Activated CD8-positive, alpha-beta memory T cell treated with anti-CD3 and anti-CD28 coated beads for 1 hour (primary cell): ENCODE measurements at places on chromosomes 13 and 19.

DNA sequence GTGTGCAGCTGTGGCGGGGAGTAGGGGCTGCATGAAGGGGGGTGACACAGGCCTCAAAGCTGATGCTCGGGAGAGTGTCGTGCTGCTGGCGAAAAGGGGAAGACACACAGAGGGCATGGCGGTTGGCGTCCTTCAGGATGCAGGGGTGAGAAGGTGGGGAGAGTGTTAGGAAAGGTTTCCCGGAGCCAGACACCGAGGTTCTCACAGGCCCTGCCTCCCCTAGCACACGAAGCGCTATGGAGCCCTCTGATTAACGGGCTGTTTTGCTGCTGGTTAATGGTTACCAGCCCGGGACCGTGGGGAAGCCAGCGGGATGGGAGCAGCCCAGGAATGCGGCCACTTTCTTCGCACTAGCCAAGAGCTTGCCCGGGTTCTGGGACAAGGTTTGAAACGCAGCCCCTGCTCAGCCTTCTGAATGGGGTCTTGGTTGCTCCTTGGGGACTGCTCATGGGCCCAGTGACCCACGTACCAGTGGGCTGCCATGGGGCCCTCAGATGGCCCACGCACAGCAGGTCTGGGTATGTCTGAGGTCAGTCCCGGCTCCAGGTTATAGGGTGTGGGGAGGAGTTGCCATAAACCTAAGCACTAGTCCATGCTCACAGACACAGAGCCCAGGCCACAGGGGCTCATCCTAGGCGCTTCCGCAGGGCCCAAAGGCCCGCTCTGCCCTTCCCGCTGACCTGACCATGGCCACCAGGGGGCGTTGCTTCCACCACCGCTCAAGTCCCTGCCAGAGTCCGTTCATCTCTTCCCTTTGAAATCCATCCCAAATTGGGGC is 31.3 kb upstream of the ISYNA1 start:
- peak; percentile 48 for DNase-seq

DNA sequence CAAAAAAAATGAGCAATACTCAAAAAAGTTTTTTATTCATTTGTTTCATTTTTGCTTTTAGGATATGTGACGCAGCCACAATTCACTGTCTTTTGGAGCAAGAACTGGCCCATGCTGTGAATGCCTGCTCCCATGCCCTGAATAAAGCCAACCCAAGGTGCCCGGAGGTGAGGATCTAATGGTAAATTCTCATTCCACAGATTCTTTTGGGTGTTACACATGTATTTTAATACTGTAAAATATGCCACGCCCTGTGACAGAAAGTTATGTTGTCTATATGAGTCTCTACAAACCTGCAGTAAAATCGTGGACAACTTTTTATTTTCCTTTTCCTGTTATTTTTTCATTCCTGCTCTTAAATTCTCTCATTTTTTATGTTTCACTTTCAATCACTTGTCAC is 57.5 kb upstream of the AKAP11 start:
- no peak for DNase-seq

DNA sequence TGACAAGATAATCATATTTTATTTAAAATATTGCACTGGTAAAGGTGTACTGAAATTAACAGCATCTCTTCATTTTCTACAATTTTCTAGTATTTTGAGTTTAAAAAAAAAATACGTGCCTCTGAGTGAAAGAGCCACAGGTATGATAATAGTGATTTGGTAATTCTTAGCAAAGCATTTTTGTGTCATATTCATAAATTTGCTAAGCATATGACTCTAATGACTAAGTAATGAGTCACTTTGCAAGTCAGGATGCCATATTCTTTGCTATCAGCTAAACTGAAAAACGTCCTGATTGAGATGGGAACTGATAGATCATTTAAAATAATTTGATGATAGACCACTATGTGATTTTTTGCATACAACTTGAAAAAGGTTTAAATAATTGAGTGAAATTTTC is 136.1 kb upstream of the IRS2 start:
- no peak for DNase-seq

DNA sequence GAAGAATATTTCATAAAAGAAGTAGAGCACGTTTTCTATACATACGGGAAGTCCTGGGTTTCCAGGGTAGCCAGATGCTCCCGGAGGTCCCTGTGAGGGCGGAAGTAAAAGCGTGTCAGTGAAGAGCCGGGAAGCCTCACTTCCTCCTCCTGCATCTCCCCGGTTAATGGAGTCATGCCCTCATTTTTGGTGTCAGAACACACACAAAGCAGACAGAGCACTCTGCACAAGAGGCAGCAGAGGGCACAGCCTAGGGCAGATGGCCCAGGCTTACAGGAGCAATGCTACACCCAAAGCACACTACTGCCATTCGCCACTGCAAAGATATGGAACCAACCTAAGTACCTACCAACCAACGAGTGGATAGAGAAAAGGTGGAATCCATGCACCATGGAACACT is 94.4 kb downstream of the COL4A1 start:
- no peak for DNase-seq

DNA sequence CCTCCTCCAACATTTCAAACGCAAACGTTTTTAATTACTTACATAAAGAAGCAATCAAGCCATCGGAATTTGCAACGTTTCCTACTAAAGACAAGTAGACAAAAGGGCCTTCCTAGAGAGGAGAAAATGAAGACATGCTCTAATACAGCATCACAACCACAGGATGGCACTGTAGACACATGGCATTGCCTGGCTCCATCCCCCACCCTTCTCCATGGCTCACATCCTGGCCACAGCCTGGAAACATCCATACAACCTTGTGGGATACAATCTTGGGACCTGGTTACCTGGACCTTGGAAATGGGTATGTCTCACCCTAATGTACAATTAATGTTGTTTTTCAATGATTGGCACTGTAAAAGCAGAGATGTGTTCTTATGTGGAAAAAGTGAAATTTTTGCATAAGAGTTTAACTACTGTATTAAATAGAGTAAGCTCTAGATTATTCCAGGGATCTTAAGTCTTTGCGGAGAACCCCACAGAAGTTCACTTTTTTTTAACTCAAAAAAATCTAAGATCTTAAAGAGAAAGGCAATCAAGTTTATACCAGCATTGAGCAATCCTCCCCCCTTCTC is 21.5 kb downstream of the EBPL start:
- DNase-seq, result no peak

DNA sequence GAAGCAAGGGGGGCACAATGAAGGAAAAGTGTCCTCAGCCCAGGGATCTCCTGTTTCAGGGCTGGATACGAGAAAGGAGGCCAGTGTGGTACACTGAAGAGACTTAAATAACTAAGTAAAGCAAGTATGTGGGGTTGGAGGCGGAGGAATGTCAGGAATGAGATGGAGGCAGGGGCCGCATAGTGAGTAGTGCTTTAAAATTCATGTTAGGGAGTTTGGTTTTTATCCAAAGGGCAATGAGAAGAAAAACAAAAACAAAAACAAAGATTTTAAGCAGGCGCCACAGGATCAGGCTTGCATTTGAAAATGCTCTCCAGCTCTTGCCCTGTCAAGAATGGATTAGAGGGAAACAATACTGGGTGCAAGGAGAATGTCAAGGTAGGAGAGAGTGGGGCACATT is 273.4 kb downstream of the DCLK1 start:
- DNase-seq, result no peak

DNA sequence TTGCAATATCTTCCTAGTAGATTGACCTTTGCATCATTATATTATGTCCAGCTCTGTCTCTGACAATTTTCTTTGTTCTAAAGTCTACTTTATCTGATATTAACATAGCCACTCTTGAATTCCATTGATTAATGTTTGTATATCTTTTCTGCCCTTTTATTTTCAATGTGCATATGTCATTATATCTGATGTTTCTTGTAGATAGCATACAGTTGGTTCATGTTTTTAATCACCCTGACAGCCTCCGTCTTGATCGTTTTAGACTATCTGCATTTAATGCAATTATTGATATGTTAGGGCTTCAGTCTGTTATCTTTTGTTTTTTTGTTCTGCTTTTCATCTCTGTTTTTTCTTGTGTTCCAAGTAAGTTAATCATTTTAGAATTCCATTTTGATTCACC is 159.8 kb downstream of the ENOX1 start:
- DNase-seq, result no peak

DNA sequence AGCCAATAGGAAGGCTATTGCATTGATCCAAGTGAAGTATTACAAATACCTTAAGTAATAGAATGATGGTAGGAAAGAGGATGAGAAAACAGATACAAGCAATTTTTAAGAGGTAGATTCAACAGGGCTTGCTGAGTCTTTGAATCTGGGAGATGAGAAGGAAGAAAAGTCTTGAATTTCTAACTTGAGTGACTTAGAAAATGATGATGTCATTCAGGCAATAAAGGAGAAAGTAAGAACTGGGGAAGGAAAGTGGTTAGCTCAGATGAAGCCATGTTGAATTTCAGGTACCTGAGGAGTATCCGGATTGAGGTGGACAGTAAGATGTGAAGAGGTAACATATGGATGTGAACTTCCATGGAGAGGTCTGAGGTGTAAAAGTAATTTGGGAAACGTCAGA is 15.5 kb upstream of the FRY start:
- no peak for DNase-seq

- no peak for DNase-seq
These were observed 7.1 kb upstream of the S1PR2 start for GRCh38 chr19:10238172-10238783.

DNA sequence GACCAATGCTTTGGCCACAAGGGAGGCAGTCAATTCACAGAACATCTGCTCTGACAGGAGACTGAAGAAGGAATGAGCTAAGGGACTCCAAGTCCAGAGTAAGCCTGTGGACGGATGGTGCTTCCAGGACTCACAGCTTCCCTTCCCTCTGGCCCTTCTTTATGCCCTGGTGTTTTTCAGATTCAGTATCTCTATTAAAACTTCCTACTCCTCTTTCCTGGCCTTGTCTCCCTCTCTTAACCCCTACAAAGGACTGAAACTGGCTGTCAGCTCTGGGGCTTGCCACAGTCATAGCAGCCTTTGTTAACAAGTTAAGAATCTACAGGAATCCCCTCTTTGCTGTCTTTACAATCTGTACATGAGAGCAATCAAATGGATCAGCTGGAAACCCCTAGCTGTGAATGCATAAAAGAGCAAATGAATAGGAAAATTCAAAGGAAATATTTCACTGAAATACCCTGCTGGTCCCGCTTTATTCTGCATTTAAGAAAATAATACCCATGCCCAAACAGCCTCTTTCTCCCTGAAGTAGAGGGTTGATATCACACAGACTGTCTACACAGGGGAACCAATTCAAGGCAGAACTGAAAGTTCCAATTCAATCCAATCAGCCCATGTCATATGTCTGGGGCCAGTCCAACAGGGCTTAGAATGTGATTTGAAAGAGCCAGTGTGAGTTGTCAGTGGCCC is 192.3 kb downstream of the MZT1 start:
- no peak for DNase-seq

GRCh38 chr13:73223372-73223781 is 164.6 kb downstream of the KLF5 start:
- DNase-seq, result no peak

DNA sequence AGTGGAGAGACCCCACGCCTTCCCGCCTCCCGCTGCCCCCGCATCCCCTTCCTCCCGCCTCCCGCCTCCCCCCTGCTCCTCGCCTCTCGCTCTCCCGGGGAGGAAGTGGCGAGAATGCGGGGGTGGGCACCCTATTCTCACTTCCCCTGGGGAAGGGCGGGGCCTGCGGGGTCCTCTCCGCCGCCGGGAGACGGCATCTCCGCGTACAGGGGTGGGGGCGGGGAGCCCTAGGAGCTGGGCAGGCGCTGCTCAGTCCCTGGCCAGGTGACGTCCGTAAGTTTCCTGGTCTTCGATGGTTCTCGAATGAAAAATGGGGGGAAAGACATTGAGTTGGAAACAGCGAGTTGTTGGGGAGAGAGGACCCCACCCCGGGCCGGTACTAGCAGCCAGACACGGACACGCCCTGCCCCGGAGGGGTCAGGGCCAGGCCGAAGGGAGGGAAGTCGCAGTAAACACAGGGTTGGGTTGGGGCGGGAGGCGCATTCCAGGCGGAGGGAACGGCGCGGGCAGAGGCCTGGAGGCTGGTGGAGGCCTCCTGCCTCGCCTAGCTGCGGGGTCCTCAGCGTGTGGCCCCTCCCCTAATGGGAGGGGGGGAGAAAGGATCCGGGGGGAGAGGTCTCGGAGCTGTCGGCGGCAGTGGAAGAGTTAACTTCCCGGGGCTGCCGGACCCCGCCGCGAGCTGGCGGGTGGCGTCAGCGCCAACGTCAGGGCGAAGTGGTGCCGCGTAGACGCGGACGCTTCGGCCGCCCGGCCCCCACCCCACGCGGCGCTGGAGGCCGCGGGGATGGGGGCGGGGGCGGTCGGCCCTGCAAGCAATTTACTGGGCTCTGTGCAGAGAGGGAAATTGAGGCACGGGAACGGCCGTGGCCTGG is 10.4 kb upstream of the JUND start:
- DNase-seq, result peak; percentile 66

GRCh38 chr13:73984949-73985691 is 149.1 kb downstream of the KLF12 start:
- peak; percentile 30 for DNase-seq

- DNase-seq, result no peak
These were observed 595 bp downstream of the TLE2 start for GRCh38 chr19:3028305-3029064.

DNA sequence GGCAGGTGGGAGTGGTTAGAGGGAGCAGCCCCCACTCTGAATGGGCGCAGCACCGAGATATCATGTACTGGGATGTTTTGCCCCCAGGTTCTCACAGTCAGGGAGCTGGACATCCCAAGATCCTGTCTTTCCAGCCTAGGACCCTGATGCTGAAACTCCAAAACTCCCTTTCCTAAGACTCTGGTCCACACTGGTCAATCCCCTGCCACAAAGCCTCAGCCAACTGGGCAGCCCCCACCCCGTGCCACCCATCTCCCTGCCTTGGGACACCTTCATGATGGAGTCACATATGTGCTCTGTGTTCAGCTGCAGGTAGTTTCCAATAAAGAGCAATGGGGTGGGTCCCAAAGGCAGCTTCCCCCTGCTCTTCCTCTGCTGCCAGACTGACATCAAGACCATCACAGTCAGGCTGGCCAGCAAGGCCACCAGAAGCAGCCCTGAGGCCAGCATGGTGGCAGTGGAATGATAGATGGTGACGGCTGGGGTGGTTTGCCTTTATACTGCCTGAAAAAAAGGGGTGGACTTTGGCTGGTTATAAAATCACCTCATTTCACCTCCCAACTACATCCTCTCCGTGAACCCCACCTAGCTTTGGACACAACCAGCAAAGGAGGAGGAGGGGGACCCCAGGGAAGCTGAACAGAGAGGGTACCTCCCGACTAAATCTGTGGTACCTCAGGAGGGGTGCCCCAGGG is 36.3 kb downstream of the CYP2B6 start:
- no peak for DNase-seq

GRCh38 chr13:109610517-109610916 is 175.9 kb downstream of the IRS2 start:
- peak; percentile 1 for DNase-seq

- DNase-seq, result no peak
These were observed 6.2 kb downstream of the TINCR start for GRCh38 chr19:5561559-5561958.

GRCh38 chr19:7418596-7418995 is 69.9 kb downstream of the ARHGEF18 start:
- DNase-seq, result no peak
